ENCODE measurements at places on chromosomes 5 and 9.

DNA sequence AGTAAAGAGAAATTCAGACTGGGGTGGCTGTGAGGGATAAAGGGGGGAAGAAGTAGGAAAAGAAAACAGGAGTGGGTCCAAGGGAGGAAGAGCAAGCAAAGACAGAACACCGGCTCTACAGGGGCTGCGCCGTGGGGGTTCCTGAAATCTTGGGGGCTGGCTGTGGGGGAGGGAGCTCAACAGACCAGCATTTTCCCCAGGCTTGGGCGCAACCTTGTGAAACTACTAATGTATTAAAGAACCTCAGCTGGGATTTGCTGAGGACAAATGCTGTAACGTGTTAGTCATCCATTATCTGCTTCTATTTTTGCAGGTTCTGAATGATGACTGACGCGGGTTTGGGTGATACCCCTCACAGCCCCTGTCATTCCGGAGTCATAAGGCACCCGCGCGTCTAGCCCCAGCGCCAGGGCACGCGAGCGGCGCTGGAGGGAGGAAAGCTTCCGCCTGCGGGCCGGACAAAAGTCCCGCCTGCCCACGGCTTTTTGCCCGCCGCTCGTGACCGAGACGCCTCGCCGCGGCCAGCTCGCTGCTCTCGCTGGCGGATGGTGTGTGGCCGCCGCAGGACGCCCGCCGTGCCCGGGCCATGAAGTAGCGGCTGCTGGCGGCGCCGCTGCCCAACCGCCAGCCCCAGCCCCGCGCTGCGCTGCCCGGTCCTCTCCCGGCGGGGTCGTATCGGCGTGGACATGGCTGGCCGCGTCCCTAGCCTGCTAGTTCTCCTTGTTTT lies 110.6 kb downstream of the PAM start:
- peak; percentile 75 for DNase-seq

DNA sequence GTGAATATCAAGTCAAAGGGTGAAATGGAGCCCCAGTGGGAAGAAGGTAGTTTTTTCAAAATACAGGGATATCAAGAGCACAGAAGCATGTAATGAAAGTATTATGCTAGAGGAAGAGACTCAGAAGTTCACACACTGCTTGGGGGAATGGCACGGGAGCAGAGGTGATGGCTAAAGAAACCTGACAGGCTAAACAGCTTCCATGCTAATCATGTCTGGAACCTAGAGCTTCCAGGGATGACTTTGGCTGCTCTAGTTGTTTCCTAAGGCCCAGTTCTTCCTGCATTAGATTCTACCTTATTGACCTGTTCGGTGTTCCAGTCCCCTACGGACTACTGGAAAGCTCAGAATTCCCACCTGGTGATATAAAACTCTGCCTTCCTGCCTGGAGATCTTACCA lies 34.3 kb downstream of the TRIM32 start:
- no peak for DNase-seq

DNA sequence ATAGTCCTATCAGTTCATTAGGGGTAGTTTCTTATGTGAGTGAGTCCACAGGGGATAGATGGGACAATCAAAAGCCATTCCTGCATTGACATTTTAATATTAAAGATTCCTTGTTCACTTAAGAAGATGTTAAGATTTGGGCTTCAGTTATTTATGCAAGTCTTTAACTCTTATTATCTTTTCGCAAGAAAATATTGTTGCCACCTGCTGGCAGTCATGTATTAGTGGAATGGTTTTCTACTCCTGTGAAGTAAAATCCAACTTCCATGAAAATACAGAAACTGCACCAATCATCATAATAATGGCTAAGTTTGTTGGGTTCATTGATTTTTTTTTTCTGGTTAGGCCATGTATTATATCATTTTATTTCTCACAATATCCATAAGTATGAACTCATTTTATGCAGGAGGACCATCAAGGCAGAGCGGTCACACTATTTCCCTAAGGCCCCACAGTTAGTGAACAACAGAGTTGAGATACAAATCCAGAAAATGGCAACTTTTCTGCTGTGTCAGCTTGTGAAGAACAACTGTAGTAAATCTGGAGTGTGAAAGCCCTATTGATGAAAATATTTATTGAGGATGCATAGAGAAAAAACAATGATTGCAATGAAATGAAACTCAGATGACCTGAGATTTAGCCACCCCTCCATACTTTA lies 88.5 kb upstream of the TXNDC8 start:
- DNase-seq = no peak

GRCh38 chr5:60183881-60184280 lies 290.4 kb upstream of the PDE4D start:
- no peak for DNase-seq

GRCh38 chr5:150356575-150357294 lies 762 bp upstream of the TCOF1 start:
- DNase-seq = no peak

DNA sequence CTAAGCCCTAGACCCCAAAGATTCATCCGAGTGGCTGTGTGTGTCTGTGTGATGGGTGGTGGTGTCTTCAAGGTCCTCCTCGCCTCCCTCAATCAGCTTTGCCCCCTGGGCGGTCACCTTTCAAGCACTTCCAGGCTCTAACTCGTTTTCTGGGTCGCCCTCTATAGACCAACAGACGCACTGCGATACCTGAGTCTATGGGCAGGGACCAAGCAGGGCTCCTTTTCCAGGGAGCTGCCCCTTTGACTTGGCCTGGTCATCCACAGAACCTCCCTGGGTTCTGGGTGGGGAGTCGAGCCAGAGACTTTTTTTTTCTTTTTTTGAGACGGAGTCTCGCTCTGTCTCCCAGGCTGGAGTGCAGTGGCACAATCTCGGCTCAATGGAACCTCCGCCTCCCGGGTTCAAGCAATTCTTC lies 1.1 kb downstream of the SLC27A4 start:
- DNase-seq = no peak

GRCh38 chr5:54693936-54694657 lies 176.5 kb downstream of the SNX18 start:
- no peak for DNase-seq

DNA sequence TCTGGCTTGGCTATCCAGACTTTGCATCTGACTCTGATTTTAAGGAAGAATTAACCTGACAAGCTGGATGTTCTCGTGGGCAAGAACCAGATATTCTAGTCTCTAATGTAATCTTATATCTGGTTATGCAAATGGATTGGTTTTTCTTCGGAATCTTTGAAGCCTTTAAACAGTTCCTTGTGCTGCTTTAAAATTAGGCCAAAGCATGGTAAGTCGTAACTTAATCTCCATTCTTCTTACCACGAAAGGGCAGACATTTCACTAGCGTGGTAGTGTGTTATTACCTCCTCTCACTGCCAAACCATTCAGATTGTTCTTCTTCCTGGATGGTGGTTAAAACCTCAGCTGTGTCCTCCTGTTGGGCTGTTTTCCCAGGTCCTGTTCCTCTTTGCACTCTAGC lies 34.1 kb upstream of the TTC23L start:
- DNase-seq = no peak

GRCh38 chr9:127977884-127978647 lies 2.7 kb downstream of the EEIG1 start:
- no peak for DNase-seq

DNA sequence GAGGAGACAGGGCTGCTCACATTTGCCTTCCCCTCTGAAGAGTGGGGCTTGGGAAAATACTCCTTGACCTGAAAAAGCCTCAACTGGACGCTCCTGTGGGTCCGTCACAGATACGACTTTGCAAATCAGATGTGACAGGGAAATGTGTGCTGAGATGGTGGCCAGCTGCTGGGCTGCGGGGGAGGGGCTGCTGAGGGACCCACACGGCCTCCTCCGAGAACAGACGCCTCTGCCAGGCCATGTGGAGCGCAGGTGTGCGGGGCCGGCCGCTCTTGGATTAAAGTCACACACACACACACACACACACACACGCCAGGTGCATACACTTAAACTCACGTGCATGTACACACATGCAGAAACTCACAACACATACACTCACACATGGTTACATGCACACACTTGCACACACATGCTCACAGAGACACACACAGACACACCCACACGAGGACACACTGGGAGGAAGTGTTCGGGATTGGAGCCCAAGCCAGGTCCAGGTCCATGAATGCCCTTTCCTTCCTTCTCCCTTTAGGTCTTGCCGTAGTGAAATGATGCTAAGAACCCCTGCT lies 167.4 kb downstream of the GAPVD1 start:
- DNase-seq = no peak

DNA sequence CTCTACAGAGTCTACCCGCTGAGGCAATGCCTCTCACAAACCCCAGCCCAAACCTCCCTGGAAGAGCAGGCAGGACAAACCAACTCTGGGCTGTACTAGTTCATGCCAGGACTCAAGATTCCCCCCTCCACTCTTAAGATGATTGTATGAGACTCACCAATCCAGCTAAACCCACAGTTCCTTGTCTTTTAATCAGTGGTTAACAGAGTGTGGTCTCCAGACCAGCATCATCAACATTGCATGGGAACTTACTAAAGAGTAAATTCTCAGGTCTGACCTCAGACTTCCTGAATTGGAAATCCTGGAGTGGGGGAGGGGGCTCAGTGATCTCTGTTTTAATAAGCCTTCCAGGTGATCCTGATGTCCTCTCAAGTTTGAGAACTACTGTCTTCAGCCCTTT lies 240.9 kb downstream of the GAS1 start:
- no peak for DNase-seq

GRCh38 chr5:128053291-128053954 lies 30.1 kb upstream of the SLC12A2 start:
- DNase-seq = no peak

DNA sequence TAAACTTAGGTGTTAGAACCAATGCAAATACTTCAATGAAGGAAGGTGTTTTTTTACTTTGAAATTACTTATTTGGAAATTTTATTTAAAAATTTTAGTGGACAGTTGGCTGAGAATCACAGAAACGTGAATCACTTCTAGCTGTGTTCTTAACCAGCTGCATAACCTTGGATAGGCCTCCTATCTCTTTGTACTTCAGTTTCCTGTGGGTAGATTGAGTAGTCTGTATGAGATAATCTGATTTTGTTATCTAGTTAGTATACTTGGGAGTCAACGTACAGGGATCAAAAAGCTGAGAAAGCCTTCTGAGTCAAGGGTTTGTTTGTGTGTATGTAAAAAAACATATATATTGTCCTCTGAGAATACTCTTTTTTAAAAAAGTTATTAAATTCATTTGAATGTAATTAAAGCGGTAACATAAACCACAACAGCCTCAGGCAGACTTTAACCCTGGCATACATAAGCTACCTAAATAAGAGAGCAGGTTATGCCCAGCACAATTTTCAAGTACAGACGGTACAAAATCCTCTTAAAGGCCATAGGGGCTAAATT lies 38.1 kb upstream of the ZCCHC7 start:
- DNase-seq = no peak

GRCh38 chr5:10729320-10730042 lies 31.6 kb downstream of the DAP start:
- DNase-seq = no peak

GRCh38 chr9:131800366-131800765 lies 60.5 kb upstream of the RAPGEF1 start:
- no peak for DNase-seq

DNA sequence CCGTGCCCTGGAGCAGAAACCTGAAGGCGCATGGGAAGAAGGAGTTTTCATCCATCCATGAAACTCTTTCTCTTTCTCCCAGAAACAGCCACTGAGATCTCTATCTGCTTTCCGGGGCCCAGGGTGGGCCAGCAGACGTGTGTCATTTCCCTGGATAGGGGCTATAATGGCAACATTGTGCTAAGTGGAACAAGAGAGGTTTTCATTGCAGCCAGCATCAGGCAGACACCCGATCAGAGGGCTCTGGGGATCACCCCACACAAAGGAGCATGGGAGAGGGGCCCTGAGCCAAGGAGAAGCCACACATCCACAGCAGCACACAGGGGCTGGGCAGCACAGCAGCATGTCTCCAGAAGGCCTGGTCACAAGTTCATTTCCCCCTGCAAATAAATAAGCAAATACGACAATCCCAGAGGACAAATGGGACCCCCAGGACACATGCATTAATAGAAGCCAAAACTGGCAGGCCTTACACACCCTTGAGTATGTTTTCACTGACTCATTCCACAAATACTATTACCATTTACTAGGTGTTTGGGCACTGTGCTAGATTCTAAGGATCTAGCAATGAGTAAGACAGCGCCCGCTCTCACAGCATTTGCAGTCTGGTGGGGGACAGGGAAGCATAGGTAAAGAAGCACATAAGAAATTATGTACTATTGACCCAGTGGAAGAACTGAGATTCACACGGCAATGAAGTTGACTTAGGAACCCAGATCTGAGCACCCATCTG lies 4.3 kb upstream of the AFAP1L1 start:
- DNase-seq = no peak

GRCh38 chr5:124634741-124635323 lies 111.6 kb downstream of the ZNF608 start:
- no peak for DNase-seq

DNA sequence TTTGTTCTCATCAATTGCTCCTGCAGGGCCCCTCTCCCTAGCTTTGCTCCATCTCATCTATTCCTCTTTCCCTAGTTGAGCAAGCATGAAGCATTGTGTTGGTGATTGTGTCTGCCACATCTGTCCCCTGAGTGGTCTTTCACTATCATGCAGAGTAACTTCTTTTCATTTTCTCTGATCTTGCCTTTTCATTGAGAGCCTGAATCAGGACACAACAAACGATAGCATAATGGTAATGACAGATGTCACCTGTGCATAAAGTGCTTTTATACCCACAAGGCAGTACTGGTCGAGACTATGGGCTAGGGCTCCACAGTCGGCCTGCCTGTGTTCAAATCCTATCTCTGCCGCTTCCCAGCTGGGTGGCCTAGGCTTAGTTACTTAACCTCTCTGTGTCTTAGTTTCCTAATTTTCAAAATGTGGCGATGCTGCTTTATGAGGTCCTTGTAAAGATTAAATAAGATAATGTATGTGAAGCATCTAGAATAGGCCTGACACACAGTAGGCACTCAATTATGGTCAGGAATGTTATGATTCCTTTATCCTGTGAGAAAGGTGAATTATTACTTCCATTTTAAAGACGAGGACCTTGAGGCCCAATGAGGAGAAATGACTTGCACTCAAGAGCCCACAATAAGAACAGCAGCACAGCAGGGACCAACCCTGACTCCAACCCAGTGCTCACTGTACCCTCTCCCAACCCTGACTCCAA lies 137.1 kb upstream of the ZNF618 start:
- DNase-seq = no peak

DNA sequence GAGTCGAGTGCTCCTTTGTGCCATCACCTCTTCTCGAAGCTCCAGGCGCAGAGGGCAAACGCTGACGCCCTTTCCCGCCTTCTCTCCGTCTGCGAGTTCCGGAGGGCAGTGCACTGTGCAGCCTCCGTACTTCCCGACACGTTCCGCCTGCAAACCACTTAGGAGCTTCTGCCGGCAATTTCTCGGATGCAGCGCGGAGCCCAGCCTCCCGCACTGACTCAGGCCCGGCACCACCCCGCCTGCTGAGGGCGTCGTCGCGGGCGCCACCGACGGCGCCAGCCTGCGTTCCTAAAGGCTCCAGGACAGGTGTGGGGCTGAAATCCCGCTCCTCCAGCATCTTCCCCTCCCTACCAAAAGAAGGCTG lies 9.3 kb upstream of the TRIM36 start:
- no peak for DNase-seq

DNA sequence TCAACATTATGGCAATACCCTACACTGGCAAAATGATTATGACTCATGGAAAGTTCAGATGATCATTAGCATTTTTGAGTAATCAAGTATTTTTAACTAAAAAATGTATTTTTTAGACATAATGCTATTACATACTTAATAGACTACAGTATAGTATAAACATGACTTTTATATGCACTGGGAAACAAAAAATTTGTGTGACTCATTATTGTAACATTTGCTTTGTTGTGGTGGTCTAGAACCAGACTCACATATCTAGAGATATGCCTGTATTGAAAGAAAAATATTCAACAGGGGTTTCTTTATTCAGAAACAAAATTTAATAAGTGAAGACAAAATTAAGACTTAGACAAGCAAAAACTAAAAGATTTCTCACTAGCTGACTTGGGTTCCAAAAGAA lies 385.3 kb upstream of the RIOK2 start:
- no peak for DNase-seq

Data from HS-5 (cell line).